Stimulated activated CD8-positive, alpha-beta memory T cell treated with anti-CD3 and anti-CD28 coated beads, Interleukin-7, amount 100 ng/mL, for 4 hours (primary cell): ENCODE measurements at places on chromosomes 6 and 20.

- no peak for DNase-seq
These were observed 311.7 kb downstream of the HIVEP2 start for GRCh38 chr6:142633317-142633716.

DNA sequence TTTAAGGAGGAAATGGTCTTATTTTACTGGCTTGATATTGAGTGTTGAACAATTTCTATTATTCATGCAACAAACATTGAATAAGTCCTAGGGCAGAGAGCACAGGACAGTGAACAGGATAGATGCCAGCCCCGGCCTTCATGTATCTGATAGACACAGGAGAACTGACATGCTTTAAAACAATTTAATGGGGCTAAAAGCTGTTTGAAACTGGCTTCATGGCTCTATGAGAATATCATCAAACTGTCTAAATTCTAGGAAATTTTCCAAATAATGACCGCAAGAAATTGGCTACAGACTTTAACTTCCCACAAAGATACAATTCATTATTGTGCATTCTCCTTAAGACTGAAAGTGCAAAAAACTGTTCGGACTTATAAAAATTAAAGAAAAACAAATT lies 69.0 kb downstream of the ID4 start:
- DNase-seq, result no peak

GRCh38 chr20:9015984-9016324 lies 52.9 kb upstream of the PLCB4 start:
- no peak for DNase-seq

DNA sequence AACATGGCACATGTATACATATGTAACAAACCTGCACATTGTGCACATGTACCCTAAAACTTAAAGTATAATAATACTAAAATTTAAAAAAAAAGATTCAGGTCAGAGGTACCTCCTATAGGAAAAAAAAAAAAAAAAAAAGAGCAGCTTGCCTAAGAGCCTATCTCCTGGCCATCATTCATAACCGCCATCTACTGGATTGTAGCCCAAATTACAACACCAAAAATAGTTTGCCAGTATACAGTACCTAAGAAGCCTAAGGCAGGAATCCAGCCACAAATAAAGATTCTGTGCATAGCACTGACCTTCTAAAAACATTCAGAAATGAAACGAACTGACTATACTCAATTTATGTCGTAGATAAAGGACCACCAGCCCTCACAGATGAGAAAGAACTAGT lies 438.4 kb upstream of the ADGRB3 start:
- DNase-seq, result no peak

- no peak for DNase-seq
These were observed 117.1 kb upstream of the PRND start for GRCh38 chr20:4604580-4604979.

- no peak for DNase-seq
These were observed 266.3 kb downstream of the CDC5L start for GRCh38 chr6:44653761-44654218.

- DNase-seq, result no peak
These were observed 437.5 kb downstream of the TFAP2A start for GRCh38 chr6:9977411-9977810.

DNA sequence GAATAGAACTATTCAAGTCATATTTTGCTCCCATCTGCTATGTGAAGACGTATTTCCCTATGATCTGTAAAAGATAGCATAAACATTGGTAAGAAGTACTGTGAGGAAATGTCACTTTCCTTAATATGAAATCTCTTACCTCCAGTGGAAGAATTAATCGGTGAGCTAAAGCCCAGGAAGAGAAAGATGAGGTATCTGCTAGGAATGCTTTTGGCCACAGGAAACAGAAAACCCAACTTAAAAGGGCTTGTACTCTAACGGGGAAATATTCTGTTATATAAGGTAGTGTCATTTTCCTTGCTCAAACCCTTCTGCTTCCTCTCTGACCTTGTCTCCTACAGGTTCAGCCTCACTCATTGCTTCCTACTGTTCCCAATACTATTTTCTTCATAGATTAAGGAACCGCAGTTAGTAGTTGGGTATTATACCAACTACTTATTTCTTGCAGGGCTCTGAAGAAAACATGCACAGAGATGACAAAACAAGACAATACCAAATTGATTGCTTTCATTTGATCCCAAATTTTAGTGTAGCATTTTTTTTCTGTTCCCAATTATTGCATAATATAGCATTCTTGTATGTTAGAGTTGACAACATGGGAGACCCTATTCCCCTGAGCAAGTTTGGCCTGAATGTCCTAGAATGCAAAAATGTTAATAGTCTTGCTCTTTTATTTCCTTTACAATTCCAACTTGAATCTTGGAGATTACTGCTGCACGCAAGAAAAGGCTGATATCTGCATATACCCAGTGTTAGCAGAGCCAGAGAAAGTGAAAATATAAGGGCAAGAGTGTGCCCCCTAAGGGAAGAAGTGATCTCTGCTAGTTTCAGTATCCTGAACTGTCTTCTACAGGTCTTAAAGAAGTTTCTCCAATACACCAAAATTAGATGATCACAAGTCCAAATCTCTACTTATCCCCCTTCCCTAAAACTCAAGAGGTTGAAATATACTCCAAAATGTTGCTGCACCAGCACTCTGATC lies 65.3 kb downstream of the AFG1L start:
- no peak for DNase-seq

GRCh38 chr6:30258204-30258603 lies 45.0 kb upstream of the TRIM26 start:
- no peak for DNase-seq

DNA sequence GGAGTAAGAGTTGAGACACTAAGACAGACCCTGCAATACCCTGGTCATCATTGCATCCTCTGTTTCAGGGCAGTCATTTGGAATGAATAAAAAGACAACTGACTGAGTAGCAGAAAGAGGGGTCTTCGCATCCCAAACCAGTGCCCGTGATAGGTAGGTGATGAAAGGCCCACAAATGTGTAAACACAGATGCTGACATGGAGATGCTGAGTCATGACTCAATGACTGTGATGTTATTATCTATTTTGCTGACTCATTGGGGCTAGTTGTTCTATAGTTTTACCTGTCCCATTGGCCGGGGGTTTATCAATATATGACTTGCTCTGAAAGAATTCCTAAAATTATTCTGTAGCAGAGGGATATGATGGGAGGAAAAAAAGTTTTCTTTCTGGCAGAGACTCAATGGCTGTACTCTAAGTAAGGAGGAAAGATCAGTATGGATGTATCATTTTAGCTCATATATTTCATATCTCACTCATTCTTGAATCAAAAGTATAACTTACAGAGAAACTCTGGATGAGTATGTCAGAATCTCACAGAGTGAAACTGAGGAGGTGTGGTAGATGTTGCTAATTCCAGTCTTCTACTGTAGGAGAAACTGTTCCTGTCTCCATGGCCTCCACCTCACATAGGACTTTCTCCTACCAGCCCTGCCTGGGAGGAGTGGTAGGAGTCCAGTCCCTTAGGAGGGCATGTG lies 119.9 kb upstream of the PREP start:
- no peak for DNase-seq

GRCh38 chr20:37095108-37095598 lies 644 bp downstream of the RBL1 start:
- peak; percentile 3 for DNase-seq

- no peak for DNase-seq
These were observed 92.4 kb downstream of the PSMG4 start for GRCh38 chr6:3351105-3351676.

GRCh38 chr20:18705910-18706309 lies 107.7 kb upstream of the SCP2D1 start:
- DNase-seq, result no peak

GRCh38 chr6:33107641-33108040 lies 31.9 kb downstream of the HLA-DPB1 start:
- no peak for DNase-seq

DNA sequence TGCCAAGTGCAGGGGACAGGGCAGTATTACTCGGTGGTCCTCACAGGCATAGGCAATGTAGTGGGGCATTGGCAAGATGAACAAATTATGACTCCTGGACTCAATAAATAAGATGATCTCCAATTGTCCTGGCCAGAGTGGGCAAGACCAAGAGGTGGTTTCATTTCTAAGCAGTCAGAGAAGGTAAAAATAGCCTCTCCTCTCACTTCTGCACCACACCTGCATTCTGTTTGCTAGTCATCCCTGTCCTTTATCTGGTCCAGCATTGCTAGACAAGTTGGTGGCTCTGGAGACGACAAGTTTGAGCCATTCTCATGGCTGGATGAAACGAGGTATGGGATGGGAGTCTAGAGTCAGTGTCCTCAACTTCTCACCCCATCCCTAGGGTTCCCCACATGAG lies 83.0 kb downstream of the BANF2 start:
- no peak for DNase-seq

DNA sequence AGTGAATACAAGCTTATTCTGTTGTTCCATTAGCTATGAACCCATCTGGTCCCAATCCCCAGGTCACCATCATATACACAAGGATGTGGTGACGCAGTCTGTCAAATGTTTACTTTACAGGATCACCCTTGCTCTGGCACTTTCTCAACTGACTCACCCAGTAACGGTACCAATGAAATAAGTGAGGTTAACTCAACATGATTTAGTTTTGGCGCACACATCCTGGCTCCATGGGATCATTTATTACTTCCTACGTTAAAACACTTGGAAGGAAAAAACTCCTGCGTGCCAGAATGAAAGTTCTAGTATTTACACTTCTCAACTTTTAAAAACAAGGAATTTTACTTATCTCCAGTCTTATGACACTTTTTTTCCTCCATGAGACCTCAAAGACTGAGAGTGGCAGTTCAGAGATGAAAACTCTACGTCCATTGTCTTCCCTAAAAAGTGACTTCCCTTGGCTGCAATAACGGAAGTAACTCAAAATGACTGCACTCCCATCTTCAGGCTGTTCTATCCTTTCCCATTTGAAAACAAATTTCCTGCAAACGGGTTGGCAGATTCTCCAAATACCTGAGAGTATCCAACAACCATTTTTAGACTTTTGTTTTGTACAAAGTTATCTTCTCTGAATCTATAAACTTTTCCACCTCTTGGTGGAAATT lies 15.9 kb downstream of the AGPAT4 start:
- no peak for DNase-seq

- no peak for DNase-seq
These were observed 87.4 kb downstream of the NOL4L start for GRCh38 chr20:32497589-32498224.

DNA sequence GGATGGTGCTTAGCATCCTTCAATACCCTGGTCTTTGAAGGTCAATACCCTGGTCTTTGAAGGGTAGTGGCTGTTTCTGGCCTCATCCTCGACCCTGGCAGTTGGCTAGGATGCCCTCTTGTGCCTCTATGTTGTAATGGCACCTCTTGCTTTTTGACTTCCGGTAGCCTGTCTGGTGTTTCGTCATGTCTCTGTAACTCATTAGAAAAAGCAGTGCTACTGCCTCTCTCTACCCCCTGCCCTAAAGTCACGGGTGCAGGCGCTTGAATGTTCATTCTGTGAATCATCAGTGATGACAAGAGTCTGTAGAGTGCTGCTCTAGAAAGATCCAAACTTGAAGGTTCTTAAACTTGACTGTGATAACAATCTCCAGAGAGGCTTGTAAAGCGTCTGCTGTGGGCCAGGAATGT lies 28.3 kb downstream of the RSPO4 start:
- DNase-seq, result no peak

DNA sequence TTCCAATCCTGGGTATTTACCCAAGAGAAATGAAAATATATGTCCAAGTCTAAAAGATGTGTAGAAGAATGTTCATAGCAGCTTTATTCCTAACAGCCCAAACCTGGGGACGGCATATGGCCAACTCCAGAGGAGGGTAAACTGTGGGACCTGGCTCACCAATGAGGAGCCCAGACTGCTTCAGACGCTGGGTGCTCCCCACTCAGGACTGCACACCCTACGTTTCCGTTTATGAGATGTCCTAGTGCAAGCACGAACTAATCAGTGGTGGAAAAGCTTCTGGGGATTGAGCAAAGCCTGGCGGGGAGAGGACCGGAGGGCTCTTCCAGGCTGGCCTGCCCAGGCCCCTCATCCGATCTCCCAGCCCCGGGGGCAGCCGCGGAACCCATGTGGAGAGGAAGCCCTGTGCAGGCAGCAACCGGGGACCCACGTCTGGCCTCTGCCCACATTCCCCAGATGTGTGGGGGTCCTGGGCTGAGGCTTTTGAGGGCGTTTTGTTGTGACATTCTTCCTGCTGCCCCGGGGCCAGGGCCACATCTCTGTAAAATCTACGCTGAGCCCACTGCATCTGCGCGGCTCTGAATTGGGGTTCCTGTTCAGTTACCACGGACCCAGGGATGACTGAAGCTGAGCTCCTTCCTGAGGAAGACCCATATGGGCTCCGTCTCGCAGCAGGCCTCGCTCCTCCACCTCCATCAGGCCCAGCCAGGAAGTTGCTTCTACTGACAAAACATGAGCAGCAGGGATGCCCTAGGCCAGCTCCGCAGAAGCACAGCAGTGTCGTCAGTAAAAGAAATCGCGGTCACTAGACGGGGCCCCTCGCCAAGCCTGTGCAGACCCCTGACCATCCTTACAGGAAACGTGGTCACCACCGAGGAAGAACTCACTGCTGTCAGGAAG lies 188.0 kb downstream of the DLL1 start:
- DNase-seq, result no peak

DNA sequence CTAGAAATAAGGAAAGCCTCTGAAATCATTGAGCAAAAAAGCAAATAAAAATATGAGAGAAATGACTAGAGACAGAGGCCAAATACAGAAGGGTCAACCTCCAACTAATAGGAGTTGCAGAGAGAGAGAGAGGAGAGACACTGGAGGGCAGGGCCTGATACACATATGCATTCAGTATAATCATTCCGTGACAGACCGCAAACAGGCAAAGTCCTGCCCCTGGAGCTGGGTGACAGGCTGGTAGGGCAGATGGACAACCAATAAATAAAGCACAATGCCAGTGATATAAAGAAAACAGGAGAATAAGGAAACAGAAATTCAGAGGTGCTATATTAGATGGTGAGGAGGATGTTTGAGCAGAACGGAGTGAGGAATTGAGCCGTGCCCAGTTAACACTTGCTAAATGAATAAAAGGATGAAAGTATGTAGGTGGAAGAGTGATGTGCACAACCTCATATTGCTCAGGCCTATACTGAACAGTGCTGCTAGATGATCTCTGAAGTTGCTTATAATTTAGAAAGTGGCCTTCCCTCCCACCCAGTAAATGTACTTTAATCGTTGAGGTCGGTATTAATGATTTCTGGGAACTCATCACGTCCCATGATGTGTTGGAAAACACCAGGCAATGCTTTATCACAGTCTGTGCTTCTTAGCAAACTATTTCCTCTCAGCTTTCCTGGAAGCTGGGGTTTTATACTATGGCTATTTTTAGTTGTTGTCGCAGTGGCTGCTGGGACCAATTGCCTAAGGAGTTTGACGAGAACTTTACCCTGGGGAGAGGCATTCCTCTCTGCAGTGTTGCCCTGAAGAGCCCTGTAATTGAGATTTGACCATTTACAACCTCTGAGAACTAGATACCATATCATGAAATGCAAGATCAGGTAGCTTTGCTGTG lies 37.6 kb upstream of the CLIC5 start:
- DNase-seq, result no peak
